ENCODE measurements at places on chromosomes 3 and 15.
A peak's percentile ranks its signal among the peaks of the same experiment; 100 is the strongest.

GRCh38 chr15:70237626-70238025 lies 139.9 kb upstream of the TLE3 start:
- peak; percentile 30 for DNase-seq

DNA sequence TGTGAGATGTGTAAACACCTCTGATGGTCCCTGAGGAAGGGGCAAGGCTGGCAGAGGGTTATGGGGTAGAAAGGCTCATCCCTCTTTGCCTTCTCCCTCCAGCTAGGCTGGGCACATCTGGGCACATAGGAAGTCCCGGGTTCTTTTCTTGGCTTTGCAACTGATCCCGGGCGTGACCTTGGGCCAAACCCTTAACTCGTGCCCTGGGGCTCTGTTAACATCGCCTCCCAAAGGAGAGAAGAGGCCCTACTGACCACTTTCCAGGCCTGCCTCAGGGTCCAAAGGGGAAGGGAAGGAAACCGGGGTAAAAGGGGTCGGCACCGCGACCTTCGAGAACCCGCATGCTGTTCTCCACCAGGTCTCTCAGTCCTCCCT lies 549 bp downstream of the C3orf18 start:
- DNase-seq, result no peak

GRCh38 chr3:53155760-53156159 lies 5.2 kb upstream of the PRKCD start:
- DNase-seq, result no peak

DNA sequence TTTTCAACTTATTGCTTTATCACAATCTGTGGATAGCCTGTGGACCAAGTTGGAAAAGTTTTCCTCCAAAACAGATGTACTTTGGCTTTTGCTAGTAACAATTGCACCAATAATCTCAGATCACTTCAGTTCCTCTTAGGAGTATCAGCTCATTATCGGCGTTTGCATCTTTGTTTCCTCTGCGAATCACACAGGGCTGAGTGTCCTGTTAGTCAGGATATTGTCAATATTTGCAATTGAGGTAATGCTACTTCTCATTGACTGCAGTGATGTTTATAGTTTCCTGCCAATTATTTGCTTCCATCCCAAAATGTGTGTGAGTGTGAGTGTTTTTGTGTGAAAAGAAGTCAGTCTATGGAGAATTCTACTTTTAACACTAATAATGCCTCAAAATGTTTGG lies 545.0 kb downstream of the SI start:
- DNase-seq, result no peak
